ENCODE measurements at places on chromosomes 16 and 17.

- no peak overlapping the region for H3K4me3 ChIP-seq
- no peak overlapping the region for H3K27ac ChIP-seq
- DNase-seq = no peak
- no peaks in the 10 kb centered on the region for H3K4me1 ChIP-seq
- H3K36me3 ChIP-seq = no peaks in the 10 kb centered on the region
Observed at GRCh38 chr17:70434536-70435490, 265.5 kb downstream of the KCNJ2 start.

- H3K4me3 ChIP-seq = no peak within 1 kb of the TSS
- H3K27me3 ChIP-seq = peaks cover 51% of the 10 kb centered on the region
- DNase-seq = no peak
Observed at GRCh38 chr16:55323637-55324271, at the start of gene IRX6. TSS of gene IRX6 (plus strand) at chr16:55324203. CDS start at chr16:55325092, 889 bp downstream.

- H3K27ac ChIP-seq = no peak within 1 kb of the TSS
- peaks cover 60% of the 10 kb centered on the region for H3K27me3 ChIP-seq
- H3K36me3 ChIP-seq = no peaks in the 10 kb centered on the region
- no peak for DNase-seq
- H3K4me3 ChIP-seq = no peak within 1 kb of the TSS
Observed at GRCh38 chr16:705431-706188, at the start of gene FBXL16. TSS of gene FBXL16 (minus strand) at chr16:705801. CDS start at chr16:697405, 8,396 bp downstream.

DNA sequence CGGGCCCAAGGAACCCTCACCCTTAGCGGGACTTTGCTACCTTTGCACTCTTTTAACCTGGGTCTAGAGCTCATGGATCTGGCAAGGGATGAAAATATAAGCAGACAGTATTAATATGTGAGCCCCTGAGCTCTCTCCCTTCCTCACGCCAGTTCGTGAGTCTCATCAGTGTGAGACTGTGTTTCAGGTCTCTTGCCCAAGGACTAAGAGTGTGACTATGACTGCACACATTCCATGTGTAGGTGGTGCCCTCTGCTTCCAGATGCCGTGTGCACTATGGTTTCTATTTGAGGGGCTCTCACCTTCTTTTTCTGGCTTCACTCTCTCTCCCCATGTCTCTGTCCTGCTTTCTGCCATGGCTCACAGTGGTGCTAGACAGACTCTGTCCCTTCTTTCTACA, 40.5 kb downstream of the DHRS7B start:
- H3K27ac ChIP-seq = peak overlapping the region; percentile 71
- no peaks in the 10 kb centered on the region for H3K36me3 ChIP-seq
- peaks cover 13% of the 10 kb centered on the region for H3K4me1 ChIP-seq

- H3K27ac ChIP-seq = peak overlapping the region; percentile 45
- H3K4me1 ChIP-seq = peaks cover 27% of the 10 kb centered on the region
- H3K36me3 ChIP-seq = no peaks in the 10 kb centered on the region
- peak; percentile 82 for DNase-seq
- no peaks in the 10 kb centered on the region for H3K27me3 ChIP-seq
- H3K4me3 ChIP-seq = no peak overlapping the region
Observed at GRCh38 chr17:1110862-1111598, 68.8 kb downstream of the ABR start.

GRCh38 chr16:72621651-72622050, 426.3 kb downstream of the ZFHX3 start:
- no peak for DNase-seq
- H3K4me3 ChIP-seq = no peak overlapping the region
- no peaks in the 10 kb centered on the region for H3K27me3 ChIP-seq
- H3K27ac ChIP-seq = no peak overlapping the region
- H3K4me1 ChIP-seq = no peaks in the 10 kb centered on the region
- no peaks in the 10 kb centered on the region for H3K36me3 ChIP-seq

DNA sequence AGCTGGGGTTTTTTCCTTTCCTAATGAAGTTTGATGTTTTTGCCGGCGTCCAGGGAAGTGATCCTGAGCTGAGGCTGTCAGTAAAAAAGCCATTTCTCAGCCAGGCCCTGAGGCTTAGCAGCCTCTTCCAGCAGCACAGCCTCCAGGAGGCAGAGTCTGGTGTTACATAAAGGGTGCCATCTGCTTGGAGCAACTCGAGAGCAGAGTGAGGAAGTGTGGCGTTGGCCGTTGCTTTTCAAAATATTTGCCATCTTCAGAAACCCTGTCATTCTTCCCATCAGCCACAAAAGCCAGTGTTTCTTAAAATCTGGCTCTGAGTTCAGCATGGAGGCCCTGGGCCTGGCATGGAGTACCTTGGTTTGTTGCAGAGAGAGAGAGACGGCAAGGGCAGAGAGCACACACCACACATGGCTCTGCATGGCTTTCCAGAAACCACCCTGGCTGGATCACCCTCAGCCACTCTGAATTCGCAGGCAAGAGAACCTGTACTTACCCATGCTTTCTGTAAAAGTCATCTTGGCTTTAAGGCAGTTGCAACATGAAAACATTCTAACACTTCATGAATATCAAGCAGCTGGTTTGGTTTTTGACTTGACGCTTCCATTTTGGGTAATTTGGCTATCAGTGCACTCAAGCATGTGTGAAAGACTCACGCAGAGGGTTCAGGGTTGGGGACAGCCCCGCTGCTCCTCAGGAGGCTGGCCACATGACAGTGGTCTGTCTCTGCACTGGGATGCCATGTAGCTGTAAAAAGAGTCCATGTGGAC, 21.0 kb downstream of the PMM2 start:
- DNase-seq = no peak
- peaks cover 24% of the 10 kb centered on the region for H3K36me3 ChIP-seq

GRCh38 chr17:45410144-45411091, 22.3 kb downstream of the ARHGAP27 start:
- H3K27me3 ChIP-seq = no peaks in the 10 kb centered on the region
- H3K4me3 ChIP-seq = peak overlapping the region; percentile 26
- H3K27ac ChIP-seq = no peak overlapping the region
- peaks cover 7% of the 10 kb centered on the region for H3K4me1 ChIP-seq
- peak; percentile 49 for DNase-seq

GRCh38 chr17:78717431-78717980, 64.6 kb downstream of the CYTH1 start:
- peak; percentile 55 for DNase-seq
- no peaks in the 10 kb centered on the region for H3K36me3 ChIP-seq
- H3K4me3 ChIP-seq = no peak overlapping the region
- H3K4me1 ChIP-seq = peaks cover 43% of the 10 kb centered on the region
